ENCODE measurements at places on chromosomes 2 and 18. TPM values are rescaled to one million over a fixed set of nuclear protein-coding genes. Genes with fewer than 3 reads are reported as not detected.
A peak's percentile ranks its signal among the peaks of the same experiment; 100 is the strongest.

Gene SAG
- total RNA-seq = not detected

Gene POMC
- total RNA-seq = 8.7 TPM

Gene DNMT3A
- total RNA-seq = 11.3 TPM

Gene NDC80
- total RNA-seq = 0.57 TPM

Gene OR6B2
- total RNA-seq = not detected

Gene SDC1
- 0.52 TPM for total RNA-seq

GRCh38 chr2:70557171-70557838 lies 3.7 kb upstream of the TGFA start:
- DNase-seq = peak; percentile 55

GRCh38 chr2:219430633-219431615 lies 3.7 kb upstream of the SPEG start:
- no peak for DNase-seq

- DNase-seq = no peak
Measured at GRCh38 chr2:79640001-79640400, 127.2 kb downstream of the CTNNA2 start.

DNA sequence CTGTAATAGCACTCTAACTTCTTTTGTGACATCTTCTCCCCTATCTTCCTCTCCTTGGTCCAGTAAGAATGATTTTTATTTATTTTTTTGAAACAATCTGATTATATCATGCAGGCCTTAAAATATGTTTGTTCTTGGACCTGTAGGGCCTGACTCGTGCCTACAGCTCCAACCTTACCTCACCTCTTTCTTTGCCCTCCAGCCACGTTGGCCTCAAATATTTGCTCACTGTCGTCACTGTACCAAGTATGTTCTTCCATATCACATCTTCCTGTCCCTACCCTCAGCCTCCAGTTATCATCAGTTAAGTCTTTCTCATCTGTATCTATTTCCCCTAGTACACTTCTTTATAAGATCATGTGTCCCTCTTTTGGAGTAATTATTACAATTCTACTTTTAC lies 125.5 kb downstream of the CDH7 start:
- DNase-seq = no peak

- no peak for DNase-seq
Measured at GRCh38 chr2:219477815-219478214, 20.9 kb upstream of the GMPPA start.

- DNase-seq = no peak
Measured at GRCh38 chr2:170926743-170927297, 2.2 kb upstream of the GORASP2 start.

DNA sequence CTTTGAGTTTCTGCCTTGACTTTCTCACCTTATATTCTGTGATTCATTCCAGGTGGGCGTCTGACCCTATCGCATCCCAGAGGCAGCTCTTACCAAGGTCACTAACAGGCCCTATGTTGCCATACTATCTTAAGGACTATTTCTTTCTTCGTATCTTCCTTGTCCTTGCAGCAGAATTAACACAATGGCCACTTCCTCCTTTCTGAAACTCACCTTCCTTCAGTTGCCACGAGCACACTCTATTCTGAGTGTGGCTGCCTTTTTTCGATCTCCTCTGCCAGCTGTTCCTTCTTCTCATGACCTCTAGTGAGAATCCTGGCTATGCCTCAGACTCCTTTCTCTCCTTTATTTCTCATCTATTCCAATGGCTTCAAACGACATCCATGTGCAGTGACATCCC lies 160.4 kb upstream of the CCDC195 start:
- no peak for DNase-seq

DNA sequence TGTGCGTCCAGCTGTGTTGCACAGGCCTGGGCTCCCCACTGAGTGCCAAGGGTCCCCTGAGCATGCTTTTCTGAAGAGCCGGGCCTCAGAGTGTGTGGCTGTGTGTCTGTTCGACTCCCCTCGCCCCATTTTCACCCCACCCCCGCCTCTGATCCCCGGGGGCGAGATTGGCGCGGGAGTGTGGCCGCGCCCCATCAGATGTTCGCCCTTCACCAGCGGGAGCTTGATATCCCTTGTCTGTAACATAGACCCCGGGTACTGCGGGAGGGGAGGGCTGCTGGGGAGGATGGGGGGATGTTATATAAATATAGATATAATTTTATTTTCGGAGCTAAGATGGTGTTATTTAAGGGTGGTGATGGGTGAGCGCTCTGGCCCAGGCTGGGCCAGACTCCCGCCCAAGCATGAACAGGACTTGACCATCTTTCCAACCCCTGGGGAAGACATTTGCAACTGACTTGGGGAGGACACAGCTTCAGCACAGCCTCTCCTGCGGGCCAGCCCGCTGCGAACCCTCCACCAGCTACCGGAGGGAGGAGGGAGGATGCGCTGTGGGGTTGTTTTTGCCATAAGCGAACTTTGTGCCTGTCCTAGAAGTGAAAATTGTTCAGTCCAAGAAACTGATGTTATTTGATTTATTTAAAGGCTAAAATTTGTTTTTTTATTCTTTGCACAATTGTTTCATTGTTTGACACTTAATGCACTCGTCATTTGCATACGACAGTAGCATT lies 1.5 kb downstream of the RHOB start:
- no peak for DNase-seq

DNA sequence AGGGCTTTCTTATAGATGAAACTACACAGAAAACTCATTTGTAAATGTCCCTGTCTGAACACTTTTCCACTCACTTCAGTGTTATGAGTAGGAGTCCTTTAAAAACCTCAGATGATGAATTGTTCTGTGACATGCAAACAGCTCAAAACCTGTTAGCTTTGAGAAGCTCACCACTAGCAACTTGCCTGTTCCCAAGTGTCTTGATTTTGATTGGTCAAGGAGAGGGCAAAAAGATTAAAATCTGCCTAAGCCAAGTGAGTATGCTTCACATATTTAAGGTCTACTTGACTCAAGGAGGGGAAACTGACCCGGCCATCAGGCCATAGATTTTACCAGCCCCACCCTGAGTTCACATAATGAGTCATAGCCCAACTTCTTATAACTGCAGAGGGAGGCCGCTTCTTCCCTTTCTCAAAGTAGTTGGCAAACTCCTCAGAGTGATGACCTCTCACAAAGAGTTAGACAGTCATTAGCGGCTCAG lies 45.2 kb upstream of the MEIS1 start:
- no peak for DNase-seq

DNA sequence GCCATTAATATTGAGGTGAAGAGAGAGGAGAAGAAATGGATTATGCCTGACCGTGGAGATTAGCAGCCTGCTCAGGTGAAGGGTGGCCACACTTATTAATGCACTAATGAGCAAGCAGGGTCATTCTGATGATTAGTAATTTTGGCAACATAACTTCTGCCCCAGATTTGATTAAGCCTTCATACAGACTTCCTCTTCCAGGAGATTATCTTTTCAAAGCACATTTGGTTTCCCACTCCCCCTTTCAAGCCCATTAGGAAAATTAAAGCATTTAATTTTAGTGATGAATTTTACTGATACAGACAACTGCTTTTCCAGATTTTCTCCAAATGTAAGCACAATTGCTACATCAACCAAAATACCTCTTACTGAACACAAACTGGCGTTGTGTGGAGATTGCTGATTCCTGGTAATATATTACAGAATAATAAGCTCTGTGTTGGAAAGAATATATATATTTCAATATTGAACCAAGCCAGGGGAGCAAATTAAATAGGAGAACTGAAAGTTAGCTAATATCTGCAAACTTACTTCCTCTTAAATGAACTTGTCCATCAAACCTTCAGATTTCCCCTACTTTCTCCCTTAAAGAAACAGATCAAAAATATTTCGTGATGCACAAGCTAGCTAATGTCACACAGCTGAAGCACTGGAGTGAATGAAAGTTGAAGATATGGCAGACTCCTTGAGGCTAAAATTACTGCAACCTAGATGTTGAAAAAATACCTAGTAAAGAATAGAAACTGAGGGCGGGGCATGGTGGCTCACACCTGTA lies 140.8 kb downstream of the FAM210A start:
- no peak for DNase-seq

DNA sequence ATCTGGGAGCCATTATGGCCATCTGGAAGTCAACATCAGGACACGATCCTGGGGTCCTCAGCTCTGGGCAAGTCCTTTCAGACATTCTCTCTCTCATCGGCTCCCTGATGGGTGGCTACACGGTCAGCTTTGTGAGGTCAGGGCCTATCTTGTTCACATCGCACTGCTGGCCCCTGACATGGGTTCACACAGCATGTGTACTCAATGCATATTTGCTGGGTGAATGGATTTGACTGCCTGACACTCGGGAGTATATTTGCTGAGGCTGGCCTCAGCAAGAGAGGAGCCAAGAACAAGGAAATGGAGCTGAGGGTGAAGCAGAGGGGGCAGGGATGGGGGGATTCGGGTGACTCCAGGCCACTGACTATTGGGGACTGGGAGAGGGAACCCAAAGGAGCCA lies 50.5 kb downstream of the SLC4A5 start:
- DNase-seq = no peak

DNA sequence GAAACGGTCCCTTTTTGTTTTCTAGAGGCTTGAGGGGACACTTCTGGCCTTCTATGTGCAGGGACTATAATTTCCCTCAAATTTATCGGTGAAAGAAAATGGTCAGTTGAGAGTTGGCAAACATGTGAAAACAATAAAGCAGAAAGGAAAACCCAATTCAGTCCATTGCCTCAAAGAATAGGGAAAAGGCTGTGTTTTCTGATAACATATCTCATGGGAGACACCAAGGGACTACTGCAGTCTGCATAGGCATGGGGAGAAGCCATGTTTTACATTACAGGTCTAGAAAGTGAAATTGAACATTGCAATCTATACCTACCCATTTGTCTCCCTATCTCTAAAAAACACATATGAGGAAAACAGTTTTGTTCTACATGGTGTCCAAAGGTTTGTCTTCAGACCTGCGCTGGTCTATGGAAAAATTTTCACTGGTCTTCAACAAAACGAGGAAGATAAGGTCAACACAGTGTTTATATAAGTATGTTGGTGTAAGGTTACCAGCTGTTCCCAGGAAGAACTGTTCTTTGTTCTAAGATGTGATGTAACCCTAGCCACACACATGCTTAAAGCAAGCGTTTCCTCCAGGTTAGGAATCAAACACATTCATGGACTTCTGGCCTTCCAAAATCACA lies 179.7 kb downstream of the MREG start:
- DNase-seq = peak; percentile 24

- DNase-seq = no peak
Measured at GRCh38 chr2:61995515-61995914, 90.0 kb downstream of the COMMD1 start.

DNA sequence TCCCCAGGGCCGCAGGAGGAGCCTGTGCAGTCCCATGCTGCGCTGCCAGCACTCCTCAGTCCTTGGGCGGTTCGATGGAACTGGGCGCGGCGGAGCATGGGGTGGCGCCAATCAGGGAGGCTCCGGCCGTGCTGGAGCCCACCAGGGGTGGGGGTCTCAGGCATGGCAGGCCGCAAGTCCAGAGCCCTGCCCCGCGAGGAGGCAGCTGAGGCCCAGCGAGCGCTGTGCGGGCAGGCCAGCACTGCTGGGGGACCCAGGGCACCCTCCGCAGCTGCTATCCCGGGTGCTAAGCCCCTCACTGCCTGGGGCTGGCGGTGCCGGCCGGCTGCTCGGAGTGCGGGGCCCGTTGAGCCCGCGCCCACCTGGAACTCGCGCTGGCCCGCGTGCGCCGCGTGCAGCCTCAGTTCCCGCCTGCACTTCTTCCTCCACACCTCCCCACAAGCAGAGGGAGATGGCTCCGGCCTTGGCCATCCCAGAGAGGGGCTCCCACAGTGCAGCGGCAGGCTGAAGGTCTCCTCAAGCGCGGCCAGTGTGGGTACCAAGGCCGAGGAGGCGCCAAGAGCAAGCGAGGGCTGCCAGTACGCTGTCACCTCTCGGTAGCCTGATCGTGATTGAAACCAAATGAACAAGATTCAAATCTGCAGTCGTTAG lies 22.8 kb upstream of the GALM start:
- no peak for DNase-seq

- no peak for DNase-seq
Measured at GRCh38 chr2:196399722-196400691, 228.6 kb upstream of the STK17B start.

- no peak for DNase-seq
Measured at GRCh38 chr2:98952966-98953365, 16.9 kb upstream of the CRACDL start.

GRCh38 chr2:20829861-20830260 lies 7.0 kb upstream of the LDAH start:
- no peak for DNase-seq

- DNase-seq = no peak
Measured at GRCh38 chr2:51324051-51324450, 292.1 kb upstream of the NRXN1 start.

DNA sequence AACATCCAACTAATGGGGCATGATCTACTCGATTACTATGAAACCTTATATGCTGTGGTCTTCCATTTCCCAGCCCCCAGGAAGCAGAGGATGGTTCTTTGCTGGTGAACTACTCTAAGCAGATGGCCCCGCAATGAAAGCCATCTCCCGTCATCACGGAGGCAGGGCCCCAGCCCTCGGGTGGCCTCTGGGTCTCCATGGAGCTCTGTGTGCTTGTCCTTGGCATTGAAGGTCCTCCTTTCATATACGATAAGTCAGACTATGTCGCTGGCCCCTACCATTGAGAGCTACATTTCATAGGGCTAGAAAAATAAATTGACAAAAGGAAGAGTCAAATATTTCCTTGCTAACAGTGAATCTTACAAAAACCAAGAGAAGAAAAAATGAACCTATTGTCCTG lies 416.8 kb downstream of the CMPK2 start:
- DNase-seq = no peak

DNA sequence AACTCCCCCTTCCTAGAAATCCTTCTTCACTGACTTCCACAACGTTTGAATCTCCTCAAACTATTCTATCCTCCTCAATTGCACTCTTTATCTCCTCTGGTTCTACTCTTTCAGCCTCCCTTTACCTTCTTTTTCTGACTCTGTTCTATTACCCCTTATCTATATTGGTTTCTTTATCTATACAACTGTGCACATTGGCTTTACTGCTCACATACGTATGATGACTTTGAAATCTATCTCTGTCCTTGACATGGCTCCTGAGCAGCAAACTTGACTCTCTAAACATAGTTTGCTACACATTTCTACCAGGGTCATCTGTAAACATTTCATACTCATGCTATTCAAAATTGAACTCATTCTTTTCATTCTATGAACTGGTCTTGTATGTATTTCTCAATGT lies 601.0 kb upstream of the LINC00305 start:
- no peak for DNase-seq

DNA sequence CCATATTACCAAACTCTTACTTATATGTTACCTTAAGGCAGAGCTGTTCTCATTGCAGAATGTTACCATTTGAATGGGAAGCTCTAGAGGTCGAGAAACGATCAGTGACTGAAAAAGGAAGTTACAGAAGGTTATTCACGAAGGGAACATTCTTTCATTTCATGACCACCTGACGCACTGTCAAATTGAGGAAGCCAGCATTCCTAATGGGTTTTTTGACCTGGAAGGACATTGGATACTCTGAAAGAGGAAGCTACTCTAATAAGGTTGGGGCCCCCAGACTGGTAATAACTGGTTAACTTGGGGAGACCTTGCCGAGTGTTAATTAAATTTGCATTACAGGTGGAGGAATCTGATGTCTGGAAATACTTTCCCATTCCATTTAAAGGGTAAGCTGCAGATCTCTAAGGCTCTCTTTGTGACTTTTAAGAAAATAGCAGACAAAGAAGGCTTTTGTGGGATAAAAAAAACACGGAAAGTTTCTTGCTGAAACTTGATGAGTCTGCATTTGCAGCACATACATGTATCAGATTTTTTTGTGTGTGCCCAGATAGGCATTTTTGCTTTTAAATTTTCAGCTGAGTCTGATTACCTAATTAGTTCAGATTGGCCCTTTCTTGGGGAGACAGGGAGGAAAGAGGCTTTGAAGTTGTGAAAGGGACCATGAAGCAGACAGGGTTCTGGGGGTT lies 137.1 kb downstream of the LTBP1 start:
- DNase-seq = no peak

- no peak for DNase-seq
Measured at GRCh38 chr2:86079981-86080911, 25.4 kb downstream of the POLR1A start.
